ENCODE measurements at places on chromosomes 2 and 18.

DNA sequence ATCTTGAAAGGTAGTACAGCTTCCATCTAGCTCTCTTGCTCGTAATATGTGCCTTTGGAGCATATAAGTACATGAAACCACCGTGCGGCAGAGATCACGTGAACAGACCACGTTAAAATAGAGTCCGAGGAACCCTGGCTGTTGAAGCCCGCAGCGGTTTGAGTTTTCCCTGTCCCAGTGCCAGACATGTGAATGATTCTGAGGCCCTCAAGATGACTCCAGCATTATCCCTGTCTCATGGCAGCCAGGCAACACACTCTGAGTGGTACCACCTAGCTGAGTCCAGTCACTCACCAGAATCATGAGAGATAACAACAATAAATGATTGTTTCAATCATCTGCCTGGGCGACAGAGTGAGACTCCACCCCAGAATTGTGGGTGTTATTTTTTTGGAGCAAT, 21.6 kb upstream of the AAK1 start:
- DNase-seq, result no peak

DNA sequence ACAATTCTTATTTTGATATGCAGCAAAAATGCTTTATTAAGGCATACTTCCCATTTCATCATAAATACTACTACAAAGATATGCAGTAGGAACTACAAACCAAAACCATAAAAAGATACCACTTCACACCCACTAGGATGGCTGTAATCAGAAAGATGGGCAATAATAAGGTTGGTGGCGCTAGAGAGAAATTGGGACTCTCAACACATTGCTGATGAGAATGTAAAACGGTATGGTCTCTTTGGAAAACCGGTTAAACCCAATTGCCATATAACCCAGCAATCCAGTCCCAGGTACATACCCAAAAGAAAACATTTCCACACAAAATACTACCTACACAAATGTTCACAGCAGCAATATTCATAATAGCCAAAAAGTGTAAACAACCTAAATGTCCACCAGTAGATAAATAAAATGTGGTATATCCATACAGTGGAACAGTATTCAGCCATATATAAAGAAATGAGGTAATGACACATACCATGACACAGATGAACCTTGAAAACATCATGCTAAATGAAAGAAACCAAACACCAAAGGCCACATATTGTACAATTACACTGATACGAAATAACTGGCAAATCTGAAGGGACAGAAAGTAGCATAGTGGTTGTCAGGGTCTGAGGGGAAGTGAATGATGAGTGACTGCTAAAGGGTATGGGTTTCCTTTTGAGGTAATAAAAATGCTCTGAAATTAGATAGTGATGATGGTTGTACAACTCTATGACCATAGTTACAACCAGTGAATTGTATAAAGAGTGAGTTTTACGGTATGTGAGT, 12.7 kb downstream of the SP3 start:
- DNase-seq, result no peak

- no peak for DNase-seq
These were observed 136.8 kb downstream of the TPO start for GRCh38 chr2:1550076-1550475.

- DNase-seq, result no peak
These were observed 52.3 kb downstream of the ZNF521 start for GRCh38 chr18:25299426-25300300.

DNA sequence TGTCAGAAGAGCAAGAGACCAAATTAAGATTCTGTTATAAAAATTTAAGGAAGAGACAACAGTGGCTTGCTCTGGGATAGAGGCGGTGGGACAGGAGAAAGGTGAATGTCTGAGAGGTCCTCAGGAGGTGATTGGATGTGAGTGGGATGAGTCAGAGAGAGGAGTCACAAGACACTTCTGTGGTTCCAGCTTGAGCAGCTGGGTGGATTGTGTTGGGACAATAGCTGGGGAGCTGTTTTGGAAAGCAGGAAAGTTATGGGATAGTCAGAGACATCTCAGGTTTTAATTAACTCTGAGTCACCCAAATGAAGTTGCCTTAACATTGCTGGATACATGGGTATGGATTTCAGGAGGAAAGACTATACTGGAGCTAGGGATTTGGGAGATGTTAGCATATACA, 218.0 kb upstream of the TRIB2 start:
- DNase-seq, result no peak

GRCh38 chr18:32701313-32701712, 71.5 kb downstream of the KLHL14 start:
- no peak for DNase-seq

GRCh38 chr2:231708773-231709635, 679 bp downstream of the PTMA start:
- peak; percentile 82 for DNase-seq

DNA sequence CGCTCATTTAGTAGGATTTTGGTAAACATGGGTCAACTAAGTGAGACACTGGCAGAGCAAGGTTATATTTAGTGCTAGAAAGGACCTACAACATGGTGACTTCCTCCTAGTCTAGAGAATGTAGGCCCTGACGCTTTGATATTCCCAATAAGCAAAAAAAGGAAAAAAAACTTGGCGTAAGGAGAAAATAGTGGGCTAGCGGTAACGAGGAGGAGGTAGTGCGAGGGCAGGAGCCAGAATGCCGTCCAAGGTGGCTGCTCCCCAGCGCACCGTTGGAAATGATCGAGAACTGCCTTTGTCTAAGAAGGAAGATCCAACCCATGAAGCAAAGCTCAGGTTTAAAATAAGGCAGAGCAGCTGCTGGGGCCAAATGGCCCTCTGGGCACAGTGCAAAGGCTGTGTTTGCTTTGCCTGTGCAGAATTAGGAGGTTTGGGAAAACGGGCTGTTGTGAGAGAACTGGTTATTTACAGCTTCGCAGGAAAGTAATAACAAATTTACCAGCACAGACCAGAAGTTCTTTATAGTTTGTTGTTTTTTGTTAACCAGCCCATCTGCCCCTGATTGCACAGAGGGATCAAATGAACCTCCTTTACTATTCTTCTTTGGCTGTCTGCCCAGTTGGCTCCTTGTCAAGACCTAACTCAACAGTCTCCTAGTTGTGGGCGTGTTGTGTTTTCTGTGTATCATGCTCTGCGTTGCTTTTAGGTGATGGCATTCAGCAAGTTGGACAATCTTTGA, 86.6 kb downstream of the ITGB1BP1 start:
- DNase-seq, result peak; percentile 89

- DNase-seq, result peak; percentile 51
These were observed 334.7 kb upstream of the SLC39A10 start for GRCh38 chr2:195322324-195322723.

- no peak for DNase-seq
These were observed 5.0 kb upstream of the DNPEP start for GRCh38 chr2:219392754-219393153.

GRCh38 chr2:67446491-67446911, 49.4 kb downstream of the ETAA1 start:
- DNase-seq, result peak; percentile 59

DNA sequence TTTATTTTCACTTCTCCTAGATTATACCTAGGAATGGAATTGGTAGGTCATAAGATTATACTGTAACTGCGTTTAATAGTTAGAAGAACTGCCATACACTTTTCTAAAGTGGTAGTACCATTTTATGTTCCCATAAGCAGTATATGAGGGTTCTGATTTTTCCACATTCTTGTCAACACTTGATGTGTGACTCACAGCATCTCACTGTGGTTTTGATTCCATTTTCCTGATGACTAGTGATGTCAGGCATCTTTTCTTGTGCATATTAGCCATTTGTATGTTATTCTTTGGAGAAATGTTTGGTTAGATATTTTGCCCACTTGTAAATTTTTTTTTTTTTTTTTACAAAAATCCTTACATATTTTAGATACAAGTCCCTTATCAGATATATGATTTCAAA, 2.3 kb downstream of the DCAF17 start:
- DNase-seq, result no peak

DNA sequence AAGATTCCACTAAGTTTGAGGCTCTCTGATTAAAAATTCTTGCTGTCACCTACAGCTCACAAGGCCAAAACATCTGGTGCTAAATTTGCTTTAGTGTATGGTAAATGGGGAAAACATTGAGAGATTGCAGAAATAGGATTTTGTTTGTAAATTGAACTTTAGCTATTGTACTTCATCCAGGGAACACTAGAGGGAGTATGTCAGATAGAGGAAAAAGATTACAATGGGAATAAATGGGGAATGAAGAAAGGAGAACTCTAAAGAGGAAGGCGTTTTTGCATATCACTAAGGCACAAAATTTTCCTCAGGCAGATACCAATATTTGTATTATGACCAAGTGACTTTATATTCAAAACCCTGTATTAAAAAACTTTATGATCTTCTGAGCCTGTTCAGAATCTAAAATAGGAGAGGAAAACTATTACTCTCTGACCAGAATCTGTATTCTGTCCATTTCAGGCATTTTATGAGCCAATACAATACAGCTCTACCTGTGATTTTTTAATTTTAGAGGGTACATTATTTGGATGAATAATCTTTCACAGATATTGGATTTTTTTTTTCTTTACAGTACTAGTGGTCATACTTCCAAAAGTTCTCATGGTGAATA, 52.3 kb upstream of the ITGB6 start:
- DNase-seq, result no peak

DNA sequence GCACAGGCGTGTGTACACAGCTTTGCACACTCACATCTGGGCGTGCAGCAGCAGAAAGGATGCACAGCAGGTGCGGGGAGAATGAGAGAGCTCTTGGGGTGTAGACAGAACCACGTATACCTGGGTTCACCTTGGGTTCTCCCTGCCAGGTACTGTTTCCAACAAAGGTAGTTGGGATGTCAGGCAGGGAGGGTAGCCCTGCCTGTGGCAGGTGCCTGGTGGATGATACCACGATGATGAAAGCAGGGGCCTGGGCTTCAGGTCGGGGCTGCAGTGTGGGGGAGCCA, 6.5 kb upstream of the ARID5A start:
- no peak for DNase-seq

DNA sequence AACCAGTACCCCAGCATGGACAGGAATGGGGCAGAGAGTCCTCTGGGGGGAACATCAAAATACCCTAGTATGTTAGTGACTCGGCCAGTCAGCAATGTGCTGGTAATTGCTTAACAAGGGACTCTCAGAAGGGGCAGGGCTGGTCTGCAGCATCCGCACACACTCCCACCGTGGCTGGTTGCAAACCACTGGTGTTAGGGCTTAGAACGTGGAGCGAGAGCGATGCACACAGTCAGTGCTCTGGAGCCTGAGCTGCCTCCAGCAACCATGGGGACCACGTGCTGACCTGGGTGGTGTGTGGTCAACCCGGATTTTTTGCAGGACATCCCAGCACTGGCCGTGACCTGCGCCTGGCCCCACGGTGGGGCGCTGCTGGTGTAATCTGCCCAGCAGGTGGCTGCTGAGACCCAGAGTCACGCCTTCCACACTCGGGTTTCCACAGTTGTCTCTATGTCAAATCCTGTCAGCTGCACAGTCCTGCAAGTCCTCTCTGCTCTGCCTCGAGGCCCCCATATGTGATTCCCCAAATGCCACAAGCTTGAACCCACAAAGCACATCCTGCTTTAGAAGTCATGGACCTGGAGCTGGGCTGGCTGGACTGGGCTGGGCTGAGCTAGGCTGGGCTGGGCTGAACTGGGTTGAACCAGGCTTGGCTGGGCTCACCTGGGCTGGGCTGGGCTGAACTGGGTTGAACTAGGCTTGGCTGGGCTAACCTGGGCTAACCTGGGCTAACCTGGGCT, 50.6 kb upstream of the GPC1 start:
- no peak for DNase-seq

DNA sequence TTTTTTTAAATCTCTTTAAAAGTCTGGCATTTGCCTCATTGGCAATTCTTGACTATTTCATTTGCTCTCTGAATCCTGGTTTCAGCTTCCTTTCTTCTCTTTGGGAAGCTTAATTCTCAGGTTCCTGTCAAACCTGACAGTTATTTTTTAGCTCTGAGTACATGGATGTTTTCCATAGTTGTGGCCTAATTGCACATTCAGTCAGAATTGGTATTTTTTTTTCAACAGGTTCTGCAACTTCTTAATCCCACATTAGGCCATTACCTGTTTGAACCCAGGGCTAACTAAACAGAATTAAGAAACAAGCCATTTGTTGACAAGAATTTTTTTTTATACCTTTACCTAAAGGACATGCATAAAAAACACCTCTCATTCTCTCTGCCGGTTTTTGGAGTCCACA, 338.8 kb downstream of the SETBP1 start:
- no peak for DNase-seq

All from stomach (tissue), 19 donors.